ENCODE measurements at places on chromosomes 2 and 18. TPM values are rescaled to one million over a fixed set of nuclear protein-coding genes. Genes with fewer than 3 reads are reported as not detected.

The SPTBN1 gene
- 167 TPM for total RNA-seq

The REEP1 gene
- 0.27 TPM for total RNA-seq

The CNRIP1 gene
- 0.38 TPM for total RNA-seq

The SIX3 gene
- total RNA-seq = not detected

- no peak for DNase-seq
These were observed 7.1 kb downstream of the ZNF532 start for GRCh38 chr18:58871514-58872420.

DNA sequence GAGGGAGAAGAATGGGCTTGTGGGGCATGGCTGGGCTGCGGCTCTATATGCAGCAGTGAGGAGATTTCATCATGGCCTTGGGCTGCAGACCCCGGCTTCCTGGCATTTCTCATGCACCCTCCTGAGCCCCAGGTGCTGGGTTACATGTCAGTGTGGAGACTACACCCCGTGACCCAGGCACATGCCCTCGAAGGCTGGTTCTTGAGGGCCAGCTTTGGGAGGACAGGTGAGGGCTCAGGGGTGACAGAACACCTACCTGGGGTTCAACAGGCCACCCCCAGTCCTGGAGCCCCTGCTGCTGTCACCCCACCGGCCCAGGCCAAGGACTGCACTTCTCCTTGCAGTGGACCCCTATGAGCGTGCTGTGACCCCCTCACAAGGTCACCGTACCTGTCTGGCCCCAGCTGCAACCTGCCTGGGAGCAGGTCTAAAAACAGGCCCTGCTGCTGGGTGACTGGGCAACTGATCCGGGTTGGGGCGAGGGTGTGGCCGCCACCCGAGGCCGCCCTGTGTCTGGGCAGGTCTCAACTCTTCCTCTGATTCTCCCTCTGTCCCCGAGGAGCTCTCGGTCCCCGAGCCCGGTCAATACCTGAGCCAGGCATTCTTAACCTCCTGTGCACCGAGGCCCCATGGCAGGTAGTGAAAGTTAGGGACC is 94.8 kb upstream of the OTOS start:
- DNase-seq = no peak

GRCh38 chr2:198308368-198308767 is 504.0 kb downstream of the PLCL1 start:
- DNase-seq = no peak

GRCh38 chr18:55841314-55841713 is 253.3 kb upstream of the TCF4 start:
- DNase-seq = no peak

GRCh38 chr2:236871500-236872001 is 214.1 kb upstream of the COPS8 start:
- no peak for DNase-seq

DNA sequence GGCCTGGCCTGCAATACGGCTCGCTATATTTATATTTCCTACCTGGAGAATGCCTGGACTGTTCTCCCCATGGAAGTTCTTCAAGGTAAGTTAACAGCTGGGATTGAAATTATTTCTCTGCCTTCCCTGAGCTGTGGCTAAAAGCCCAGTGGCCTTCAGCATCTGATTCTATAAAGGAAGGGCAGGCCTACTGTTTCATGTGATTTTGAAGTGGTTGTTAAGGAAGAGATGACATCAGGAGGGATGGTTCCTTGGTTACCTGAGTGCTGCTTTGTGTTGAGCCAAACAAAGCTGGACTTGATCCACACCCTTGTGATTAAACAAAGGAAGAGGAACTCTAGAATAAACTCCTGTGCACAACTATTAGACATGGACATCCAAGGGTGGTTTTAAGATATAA is 61.6 kb downstream of the MFSD6 start:
- no peak for DNase-seq

DNA sequence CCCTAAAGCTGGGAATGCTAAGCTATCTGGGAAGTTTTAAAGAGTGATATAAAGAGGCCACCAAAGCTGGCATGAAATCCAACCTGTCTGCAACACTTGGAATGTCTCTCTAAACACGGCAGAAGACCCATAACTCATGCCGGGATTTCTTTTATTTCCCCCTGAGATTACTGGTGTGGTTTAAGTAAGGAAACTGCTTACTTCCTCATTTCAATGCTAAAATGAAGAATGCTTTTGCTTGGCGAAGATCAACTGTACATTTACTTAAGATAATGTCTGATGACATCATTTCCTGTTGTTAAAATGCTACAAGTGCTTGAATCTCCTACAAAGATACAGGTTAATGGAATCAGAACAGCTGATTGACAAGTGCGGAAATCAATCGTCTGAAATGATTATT is 353.8 kb upstream of the SALL3 start:
- DNase-seq = no peak

- DNase-seq = no peak
These were observed 53.1 kb downstream of the ACVR1 start for GRCh38 chr2:157822993-157823392.

DNA sequence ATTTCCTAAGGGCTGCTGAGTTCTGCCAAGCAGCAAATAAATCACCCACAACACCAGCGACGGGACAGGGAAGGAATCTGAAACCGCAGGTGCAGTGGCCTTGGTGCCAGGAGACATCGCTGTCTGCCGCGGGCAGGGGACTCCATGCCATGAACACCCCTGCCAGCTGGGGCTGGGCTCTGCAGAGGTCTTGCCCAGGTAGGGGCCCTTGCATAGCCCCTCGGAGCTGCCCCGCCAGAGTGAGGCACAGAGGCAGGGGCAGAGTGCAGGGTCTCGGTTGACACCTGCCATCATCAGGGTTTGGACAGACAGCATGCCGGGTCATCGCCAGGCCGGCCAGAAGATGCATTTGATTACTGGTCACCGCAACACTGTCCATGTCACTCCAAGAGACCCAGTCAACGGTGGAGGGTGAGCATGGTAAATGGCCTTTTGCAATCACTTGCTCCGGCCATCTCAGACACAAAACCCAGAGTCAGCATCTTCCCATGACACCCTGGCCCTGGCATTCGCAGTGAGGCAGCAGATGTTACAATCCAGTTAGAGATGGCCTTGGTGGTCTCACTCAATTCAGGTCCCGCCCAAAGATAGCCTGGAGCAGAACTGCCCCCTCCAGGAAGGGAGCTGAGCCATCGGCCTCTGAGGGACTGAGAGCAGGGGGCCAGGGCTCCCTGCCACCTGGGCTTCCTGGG is 255.4 kb downstream of the NDUFA10 start:
- DNase-seq = no peak

Measured in naive thymus-derived CD4-positive, alpha-beta T cell (primary cell).